ENCODE measurements at places on chromosomes 2 and 18.
A peak's percentile ranks its signal among the peaks of the same experiment; 100 is the strongest.

DNA sequence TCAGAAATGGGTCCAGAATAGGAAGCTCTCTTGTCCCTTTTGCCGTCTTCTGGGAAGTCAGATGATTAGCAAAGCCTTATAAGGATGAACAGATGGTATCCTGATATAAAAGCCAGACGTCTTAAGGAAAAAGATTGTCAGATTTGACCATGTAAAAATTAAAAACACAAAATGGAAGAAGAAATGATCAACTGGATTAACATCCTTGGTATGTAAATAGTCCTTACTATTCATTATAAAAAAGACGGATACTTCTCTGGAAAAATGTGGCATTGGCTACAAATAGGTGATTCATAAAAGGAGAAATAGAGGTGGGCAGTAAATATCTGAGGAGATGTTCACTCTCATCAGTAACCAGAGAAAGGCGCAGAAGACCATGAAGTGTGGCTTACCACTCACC lies 33.7 kb upstream of the SCLY start:
- DNase-seq, result no peak

- no peak for DNase-seq
Observed at GRCh38 chr2:180367815-180368214, 360.7 kb upstream of the CWC22 start.

DNA sequence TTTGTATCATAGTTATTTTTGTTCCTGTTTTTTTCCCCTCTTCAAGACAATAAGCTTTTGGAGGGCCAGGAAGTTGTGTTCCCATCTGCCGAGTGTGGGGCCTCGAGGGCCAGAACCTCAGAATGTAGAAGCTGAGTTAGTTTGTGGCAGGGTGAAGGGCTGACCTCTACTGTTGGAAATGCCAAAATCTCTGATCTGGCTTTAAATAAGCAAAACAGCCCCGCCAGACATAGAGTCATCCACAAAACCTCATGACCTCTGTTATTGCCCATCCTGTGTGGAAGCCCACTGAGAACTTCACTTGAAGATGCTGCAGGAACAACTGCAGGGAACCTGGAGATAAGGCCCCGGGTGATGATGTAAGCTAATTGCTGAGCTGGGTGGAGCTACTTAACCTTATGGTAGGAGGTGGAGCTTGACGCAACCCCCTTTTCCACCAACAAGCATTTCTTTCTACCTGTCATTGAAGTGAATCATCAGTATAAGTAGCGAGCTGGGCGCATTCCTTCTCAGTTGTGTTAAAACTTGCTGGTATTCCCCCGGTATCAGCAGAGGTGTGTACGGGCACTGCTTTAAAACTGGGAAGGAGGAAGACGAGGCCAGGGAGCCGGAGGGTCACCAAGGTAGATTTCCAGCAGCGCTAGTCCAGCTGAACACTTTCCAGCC lies 177.2 kb downstream of the NEDD4L start:
- peak; percentile 46 for DNase-seq

DNA sequence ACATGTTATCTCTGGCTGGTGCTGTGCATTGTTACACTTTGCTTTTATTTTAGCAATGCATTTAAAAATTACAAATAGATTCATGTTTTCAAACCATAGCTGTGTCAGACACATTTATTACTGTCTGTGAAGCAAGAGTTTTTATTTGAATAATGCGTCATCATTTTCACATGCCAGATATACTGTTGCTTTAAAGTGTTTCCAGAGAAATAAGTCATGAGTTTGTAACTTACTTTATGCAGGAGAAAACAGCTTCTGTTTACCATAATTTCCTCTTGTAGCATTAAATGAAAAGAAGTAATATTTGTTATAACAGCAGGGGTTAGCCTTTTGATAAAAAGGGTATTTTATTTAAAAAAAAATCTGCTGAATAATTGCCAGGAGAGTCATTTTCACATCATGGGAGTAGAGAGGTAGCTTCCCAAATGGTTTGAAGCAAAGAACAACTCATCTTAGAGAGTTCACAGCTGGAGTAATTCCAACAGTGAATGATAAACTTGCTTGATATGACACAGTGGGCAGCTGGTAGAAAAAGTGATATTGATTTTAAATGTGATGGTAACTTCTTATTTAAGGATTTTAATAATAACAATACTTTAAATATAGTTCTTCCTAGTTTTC lies 1274.5 kb upstream of the CRIM1 start:
- DNase-seq, result no peak

- no peak for DNase-seq
Observed at GRCh38 chr2:158666969-158667368, 128.1 kb upstream of the DAPL1 start.

- DNase-seq, result no peak
Observed at GRCh38 chr2:23377771-23378170, 7.2 kb upstream of the KLHL29 start.

GRCh38 chr2:67619204-67619603 lies 222.1 kb downstream of the ETAA1 start:
- DNase-seq, result no peak
